Stimulated activated CD8-positive, alpha-beta memory T cell treated with anti-CD3 and anti-CD28 coated beads, Interleukin-15, amount 100 ng/mL, for 24 hours (primary cell): ENCODE measurements at places on chromosomes 6 and 20.

- DNase-seq, result no peak
Observed at GRCh38 chr6:111437573-111437972, 45.4 kb downstream of the REV3L start.

DNA sequence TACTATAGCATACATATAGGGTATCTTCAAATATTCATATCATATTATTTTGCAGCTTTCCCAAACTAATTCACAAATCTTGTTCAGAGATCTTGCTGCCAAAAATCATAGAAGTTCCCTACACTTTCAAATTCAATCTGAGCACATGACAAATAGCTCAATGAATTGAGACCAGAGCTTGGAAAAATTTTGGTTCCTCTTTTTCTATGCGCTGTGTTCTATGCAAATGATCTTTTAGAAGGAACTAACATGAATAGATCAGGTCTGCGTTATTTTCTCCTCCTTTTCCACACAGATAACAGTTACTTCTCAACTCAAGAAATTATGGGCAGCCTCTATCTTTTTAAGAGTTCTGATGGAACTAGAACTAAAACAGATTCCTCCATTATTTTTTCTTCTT is 316.3 kb downstream of the ARHGAP18 start:
- no peak for DNase-seq

DNA sequence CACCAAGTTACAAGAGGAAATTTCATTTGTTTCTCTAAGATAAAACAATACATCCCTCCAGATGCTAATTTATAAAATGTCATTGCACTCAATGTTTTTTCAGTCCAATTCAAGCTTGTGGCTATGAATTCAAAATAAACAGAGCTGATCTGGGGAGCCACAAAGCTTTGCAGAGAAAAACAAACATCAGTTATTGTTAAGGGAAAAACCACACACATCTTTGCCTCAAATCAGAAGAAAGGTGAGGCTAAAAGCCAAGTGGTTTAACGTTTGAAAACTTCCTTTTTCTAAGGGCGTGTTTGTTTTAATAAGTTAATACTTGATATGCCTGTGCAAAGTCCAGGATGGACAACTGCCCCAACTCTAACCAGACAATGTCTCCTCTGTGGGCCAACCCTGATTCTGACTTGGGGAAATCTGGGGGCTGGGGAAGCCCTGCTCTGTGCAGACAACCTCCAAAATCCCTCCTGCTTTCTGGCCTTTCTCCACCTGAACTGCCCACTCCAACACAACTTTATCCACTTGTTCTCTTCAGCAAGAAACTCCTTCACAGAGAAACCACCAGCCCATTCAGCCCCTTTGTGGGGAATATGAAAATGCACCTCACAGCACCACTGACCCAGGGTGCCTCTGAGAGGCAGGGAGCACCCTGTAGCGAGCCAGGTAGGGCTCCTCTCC is 44.6 kb upstream of the NT5E start:
- no peak for DNase-seq

GRCh38 chr6:169827290-169827717 is 75.9 kb downstream of the ERMARD start:
- DNase-seq, result no peak

DNA sequence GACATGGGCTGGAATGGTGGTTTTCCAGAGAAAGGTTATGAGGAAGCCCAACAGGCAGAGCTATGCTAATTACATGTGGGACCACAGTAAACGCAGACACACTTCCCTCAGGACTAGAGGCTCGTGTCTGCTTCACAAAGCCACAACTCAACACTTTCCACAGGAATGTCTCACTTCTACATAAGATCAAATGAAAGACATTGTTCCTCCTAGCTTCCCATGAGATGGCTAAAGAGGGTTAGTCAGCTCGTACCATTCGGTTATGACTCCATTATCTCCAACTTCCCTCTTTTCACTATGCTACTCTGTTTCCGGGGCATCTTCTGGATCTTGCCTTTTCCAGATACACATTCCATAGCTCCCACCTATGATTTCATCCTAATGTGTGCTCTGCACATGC is 29.1 kb upstream of the ZC3H12D start:
- DNase-seq, result no peak

- DNase-seq, result no peak
Observed at GRCh38 chr20:41563087-41563486, 55.1 kb downstream of the CHD6 start.

GRCh38 chr6:150182460-150183078 is 39.7 kb downstream of the PPP1R14C start:
- no peak for DNase-seq

GRCh38 chr6:53982366-53983050 is 128.7 kb upstream of the MLIP start:
- DNase-seq, result no peak
